Esophagus squamous epithelium (tissue), 5 donors: ENCODE measurements at places on chromosomes 2 and 18. TPM values are rescaled to one million over a fixed set of nuclear protein-coding genes. Genes with fewer than 3 reads are reported as not detected.

Gene STON1
- 37.2 TPM for total RNA-seq

Gene MYL12B
- total RNA-seq, result 375 TPM

Gene RBKS
- 5.2 TPM for total RNA-seq

Gene WDR75
- total RNA-seq, result 29.6 TPM

Gene SGPP2
- 33.6 TPM for total RNA-seq

Gene SCTR
- not detected for total RNA-seq

Gene CFAP221
- total RNA-seq, result not detected

Gene DAW1
- total RNA-seq, result 1.4 TPM

Gene CABYR
- 0.26 TPM for total RNA-seq
